Ascending aorta (tissue), 2 donors: ENCODE measurements at places on chromosomes 1 and 21. TPM values are rescaled to one million over a fixed set of nuclear protein-coding genes. Genes with fewer than 3 reads are reported as not detected.

DNA sequence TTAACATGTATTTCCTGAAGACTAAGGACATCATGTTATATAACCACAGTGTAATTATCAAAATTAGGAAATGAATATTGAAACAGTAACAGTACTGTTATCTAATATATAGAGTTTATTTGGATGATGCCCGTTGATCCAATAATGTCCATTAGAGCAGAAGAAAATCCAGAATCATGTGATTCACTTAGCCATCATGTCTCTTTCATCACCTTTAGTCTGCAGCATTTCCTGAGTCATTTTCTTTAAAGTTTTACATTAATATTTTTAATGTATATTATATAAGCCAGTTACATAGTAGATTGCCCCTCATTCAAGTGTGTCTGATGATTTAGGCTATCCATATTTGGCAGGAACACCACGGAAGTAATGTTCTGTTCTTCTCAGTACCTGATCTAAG lies 28.9 kb downstream of the MPZL1 start:
- no peak for DNase-seq
- H3K27ac ChIP-seq, result no peak overlapping the region
- no peaks in the 10 kb centered on the region for H3K36me3 ChIP-seq
- H3K27me3 ChIP-seq, result no peaks in the 10 kb centered on the region

Gene AMIGO1
- total RNA-seq, result 4.7 TPM

DNA sequence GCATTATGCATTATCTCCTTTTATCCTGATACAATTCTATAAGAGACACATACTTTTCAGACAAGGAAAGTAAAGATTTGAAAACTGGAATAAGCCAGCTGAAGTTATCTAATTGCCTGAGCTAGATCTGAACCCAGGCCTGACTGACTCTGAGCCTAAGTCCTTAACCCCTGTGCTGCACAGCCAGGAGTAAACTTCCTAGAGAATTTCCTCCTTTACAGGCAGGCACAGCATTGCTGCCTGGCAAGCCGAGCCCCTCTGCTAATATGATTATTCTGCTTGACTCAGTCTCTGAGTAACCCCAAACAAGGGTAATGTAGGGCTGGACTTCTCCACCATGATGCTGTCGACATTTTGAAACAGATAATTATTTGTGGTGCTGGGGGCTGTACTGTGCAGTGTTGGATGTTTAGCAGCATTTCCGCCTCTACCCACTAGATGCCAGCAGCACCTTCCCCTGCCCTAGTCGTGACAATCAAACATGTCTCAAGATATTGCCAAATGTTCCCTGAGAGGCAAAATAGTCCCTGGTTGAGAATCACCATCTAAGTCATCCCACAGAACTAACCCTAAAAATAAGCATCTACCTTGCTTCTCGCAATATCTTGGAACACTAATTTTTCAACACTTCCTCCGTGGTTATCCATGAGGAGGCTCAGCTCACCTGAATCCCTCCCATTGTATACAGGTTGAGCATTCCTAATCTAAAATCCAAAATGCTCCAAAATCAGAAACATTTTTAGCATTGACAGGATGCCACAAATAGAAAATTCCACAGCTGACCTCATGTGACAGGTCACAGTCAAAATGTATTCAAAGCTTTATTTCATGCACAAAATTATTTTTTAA lies 18.5 kb downstream of the CAMK1G start:
- H3K27ac ChIP-seq, result no peak overlapping the region
- no peaks in the 10 kb centered on the region for H3K36me3 ChIP-seq
- no peak for DNase-seq
- no peaks in the 10 kb centered on the region for H3K27me3 ChIP-seq
- H3K4me1 ChIP-seq, result no peaks in the 10 kb centered on the region

GRCh38 chr1:174988986-174989385 lies 10.8 kb upstream of the CACYBP start:
- peak overlapping the region; percentile 73 for H3K27ac ChIP-seq
- H3K4me1 ChIP-seq, result no peaks in the 10 kb centered on the region
- no peaks in the 10 kb centered on the region for H3K36me3 ChIP-seq
- H3K27me3 ChIP-seq, result no peaks in the 10 kb centered on the region
